Stimulated activated CD4-positive, alpha-beta T cell treated with anti-CD3 and anti-CD28 coated beads, Interleukin-12 subunit alpha, Interleukin-12 subunit beta, amount 100 ng/mL, for 48 hours (primary cell): ENCODE measurements at places on chromosomes 13 and 19.

GRCh38 chr19:56748378-56748777, 76.8 kb upstream of the ZNF835 start:
- DNase-seq = no peak

DNA sequence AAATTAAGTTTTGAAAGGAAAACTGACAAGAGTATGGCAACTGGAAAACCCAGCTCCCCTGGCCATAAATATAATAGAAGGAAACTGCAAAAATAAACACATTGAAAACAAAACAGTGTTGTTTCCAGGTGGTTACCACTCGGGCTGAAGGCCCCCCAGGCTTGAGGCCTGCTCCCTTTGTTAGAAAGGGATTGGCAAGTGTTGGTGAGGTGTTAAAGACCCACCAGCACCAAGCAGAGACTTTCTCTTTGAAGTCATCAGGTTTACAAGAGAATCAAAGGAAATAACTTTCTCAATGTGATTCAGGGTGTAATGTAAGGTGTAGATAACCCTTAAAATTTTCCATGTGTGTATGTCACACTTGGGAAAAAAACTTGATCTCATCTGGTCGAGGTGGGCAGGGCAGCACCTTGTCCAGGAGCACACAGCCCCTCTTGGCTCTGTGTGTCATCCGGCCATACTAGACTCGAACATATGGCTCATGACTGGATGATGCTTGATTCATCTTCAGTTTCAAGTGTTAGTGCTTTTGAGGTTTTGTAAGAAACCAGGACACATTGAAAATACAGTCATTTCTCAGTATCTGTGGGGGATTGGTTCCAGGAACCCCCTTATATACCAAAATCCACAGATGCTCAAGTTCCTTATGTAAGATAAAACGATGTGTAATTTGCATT, 7.8 kb downstream of the ACTN4 start:
- no peak for DNase-seq

- DNase-seq = no peak
These were observed 460.0 kb downstream of the RFC3 start for GRCh38 chr13:34277936-34278335.

DNA sequence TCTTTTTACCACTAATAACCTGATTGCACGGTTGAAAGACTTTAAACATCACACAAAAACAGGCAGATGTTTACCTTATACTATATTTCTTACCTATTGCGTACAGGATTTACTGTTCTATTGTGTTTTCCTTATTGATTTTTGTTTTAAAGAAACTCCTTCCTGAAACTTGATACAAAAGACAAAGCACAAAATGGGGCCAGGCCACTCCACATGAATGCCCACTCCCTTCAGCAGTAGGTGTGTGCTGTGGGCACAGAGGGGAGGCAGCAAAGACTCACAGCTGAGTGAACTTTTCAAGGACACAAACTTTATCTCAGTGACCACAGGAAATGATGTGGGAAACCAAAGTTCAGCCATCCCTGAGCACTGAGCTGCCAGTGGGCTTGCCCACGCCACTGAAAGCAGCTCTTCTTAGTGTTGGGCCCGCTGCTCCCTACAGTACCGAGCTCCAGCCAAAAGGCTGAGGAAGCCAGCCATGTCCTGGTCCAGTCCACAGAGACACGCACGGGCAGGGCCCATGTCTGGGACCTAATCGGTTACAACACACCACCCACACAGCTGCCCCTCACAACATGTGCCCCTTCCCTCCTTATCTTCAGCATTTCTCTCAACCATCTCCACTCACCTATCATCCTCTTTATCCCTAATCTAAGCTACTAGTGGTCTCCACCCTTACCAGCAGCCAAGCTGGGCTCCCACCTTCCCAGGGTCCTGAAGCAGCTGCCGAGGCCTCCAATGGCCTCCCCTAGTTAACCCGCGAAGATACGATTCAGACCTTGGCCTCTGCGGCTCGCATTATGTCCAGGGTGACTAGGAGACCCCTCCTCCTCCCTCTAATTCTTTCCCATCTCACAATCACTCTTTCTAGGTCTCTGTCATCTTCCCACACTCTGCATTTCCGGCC, 39.5 kb downstream of the ATP7B start:
- DNase-seq = no peak

DNA sequence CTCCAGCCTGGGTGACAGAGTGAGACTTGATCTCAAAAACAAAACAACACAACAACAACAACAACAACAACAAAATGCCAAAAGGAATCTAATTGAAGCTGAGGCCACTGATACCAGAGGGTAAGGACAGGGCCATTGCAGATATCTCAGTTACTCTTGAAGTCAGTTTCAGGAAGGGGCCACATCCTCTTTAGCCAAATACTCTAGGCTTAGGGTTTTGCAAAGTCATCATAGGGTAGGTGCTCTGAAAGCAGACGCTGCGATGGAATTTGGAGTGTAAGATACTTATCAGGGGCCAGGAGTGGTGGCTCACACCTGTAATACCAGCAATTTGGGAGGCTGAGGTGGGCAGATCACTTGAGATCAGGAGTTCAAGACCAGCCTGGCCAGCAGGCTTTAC, 46.6 kb upstream of the UBAC2 start:
- DNase-seq = no peak

DNA sequence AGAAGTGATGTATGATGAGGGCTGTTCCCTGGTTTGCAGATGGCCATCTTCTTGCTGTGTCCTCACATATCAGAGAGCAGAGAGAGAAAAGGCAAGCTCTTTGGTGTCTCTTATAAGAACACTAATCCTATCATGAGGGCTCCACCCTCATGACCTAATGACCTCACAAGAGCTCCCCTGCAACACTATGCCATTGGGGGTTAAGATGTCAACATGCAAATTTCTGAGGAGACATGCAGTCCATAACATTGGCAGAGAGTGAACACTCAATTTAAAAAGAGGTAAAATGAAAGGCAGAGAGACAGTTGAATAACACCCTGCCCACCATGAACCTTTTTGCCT, 10.9 kb downstream of the FAM187B start:
- DNase-seq = no peak

DNA sequence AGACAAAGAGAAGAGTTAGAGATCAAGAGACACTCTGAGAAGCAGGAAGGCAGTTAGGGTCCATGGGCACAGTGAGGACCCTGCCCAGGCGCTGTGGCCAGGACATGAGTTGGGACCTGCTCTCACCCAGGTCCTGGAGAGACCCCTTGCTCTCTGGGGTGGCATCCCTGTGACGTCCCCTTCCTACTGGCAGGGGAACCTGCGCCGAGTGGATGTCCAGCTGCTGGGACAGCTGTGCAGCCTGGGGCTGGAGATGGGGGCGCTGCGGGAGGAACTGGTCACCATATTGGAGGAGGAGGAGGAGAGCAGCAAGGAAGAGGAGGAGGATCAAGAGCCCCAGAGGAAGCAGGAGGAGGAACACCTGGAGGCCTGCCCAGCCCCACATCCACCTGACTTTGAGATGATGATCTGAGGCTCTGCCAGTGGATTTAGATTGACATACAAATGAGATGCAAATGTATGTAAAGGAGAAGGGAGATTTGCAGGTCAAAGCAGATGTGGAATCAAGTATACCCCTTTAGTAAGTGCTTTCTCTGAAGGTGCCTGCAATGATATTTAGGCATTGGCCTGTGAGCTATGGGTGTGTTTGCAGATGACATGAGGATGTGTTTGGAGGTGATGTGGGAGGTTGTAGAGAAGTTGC, 978 bp downstream of the ERICH4 start:
- DNase-seq = no peak

GRCh38 chr19:4979211-4979807, 10.4 kb downstream of the KDM4B start:
- DNase-seq = no peak

- DNase-seq = no peak
These were observed 11.6 kb upstream of the ZNF835 start for GRCh38 chr19:56683116-56683515.

DNA sequence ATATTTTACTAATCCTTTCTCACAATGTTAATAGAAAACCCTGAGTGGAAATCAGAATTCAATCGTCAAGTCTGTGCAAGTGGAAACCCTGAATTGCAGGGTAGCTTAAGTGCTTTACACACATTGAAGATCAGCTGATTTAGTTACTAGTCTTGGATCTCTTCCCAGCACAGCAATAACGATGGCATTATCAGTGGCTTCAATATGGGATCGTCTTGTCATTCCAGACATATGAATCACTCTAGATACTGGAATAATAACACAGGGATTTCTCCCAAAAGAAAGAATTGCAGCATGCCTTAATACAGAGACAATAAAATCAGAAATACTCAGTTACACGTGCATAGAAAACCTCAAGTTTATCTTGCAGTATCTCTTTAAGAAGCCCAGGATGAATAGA, 12.6 kb upstream of the METTL21C start:
- no peak for DNase-seq

GRCh38 chr19:1794424-1795172, 17.5 kb downstream of the ATP8B3 start:
- DNase-seq = no peak

- no peak for DNase-seq
These were observed 14.1 kb upstream of the PRKD2 start for GRCh38 chr19:46731007-46731501.

DNA sequence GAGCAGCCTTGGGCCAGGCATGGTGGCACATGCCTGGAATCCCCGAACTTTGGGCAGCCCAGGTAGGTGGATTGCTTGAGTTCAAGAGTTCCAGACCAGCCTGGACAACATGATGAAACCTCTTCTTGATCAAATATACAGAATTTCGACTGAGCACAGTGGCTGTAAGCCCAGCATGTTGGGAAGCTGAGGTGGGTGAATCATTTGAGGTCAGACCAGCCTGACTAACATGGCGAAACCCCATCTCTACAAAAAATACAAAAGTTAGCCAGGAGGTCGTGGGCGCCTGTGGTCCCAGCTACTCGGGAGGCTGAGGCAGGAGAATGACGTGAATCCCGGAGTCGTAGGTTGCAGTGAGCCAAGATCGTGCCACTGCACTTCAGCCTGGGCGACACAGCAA, 8.0 kb upstream of the NLRP7 start:
- no peak for DNase-seq

DNA sequence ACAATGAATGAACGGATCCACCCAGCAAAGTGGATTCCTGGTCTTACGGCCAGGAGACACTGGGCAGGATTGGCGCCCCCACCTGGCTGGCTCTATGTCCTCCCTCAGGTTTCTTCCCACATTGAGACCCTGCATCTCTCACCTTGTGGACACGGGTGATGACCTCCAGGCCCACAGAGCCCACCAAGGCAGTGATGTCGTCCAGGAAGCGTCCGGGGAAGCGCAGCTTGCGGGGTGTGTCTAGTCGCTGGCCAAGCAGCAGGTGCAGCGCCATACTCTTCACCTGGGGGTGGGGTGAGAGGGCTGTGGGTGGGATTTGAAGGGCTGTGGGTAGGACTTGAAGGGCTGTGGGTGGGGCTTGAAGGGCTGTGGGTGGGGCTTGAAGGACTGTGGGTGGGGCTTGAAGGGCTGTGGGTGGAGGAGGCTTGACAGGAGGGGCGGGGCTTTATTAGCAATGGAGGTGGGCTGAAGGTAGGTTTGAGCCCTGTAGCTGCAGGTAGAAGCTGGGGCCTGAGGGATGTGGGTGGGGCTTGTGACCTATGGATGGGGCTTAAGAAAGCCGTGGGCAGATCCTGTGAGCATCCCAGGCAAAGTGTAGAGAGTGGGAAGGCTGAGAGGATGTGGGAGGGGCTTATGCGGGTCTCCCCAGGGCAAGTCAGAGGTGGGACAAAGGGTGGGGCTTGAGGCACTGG, 12.1 kb upstream of the ANGPTL8 start:
- DNase-seq = no peak

DNA sequence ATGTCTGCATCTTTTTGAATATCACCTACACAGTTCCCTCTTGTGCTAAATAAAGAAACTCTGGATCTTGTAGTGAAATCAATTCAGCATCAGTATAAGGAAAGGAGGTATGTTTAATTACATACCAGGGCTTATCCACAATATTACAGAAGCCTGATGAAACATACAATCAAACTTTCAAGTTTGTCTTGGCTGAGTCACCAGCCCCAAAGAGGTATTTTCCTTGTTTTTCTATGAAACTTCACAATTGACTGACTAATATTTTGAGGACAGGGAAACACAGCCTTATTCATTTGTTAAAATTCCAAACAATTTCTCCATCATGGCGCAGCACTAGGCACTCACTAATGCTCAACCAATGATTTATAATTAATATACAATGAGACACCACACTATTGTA, 952.4 kb downstream of the PCDH17 start:
- DNase-seq = no peak

- DNase-seq = no peak
These were observed 6.6 kb downstream of the SMG9 start for GRCh38 chr19:43748205-43748594.

DNA sequence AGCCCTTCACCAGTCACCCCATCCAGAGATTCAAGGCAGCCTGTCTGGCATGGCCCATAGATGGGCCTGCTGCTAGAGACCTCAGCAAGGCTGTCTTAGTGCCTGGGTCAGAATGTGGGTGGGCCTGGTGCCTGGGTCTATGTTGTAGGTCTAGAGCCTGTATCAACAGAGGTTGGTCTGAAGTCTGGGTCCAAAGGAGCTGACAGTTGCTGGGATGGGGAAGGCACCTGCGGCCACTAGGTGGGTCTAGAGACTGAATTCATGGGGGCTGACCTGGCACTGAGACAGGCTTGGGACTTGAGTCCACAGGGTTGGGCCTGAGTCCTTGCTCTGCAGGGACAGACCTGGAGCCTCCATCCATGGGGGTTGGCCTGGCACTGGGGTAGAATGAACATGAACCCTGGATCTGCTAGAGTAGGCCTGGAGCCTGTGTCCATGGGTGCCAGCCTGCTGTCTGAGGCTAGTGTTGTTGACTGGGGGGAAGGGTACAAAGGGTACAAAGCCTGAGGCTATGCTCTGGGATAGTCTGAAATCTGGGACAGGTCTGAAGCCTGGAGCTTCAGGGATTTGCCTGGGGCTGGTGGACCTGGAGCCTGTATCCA, 516.8 kb downstream of the OLFM4 start:
- DNase-seq = no peak

DNA sequence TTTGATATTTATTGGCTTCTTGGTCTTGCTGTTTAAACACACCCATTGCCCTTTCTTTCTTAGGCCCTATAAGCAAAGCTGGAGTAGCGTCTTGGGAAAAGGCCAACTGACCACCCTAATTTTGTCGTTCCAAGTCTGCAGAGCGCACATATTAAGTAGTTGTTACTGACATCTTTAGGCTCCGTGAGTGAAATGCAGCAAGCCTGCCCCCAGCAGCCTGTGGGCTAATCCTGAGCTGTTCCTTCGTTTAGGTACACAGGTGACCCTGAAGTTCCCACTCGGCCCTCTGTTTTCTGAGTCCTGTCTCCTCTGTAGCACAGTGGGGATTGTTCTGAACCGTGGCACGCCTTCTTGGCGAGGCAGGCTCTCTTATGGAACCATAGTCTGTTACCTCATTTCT, 170.5 kb downstream of the STK24 start:
- DNase-seq = no peak

DNA sequence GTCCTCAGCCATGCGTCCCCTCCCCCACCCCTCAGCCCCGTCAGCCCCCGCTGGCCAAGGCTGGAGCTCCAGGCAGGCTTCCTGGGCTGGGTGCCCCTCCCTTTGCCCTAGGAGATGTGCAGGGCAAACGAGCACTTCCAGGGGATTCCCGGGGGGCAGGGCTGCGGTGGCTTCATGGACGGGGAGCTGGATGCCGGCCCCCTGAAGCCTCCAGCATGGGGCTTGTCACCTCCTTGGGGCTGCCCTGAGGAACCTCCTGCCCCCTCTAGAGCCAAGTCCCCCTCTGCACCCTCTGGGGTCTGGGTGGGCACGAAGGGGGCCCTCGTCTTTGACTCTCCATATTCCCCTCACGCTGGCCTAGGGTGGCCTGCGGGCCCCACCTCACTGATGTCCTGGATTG, 25.4 kb upstream of the SLC7A10 start:
- no peak for DNase-seq

GRCh38 chr13:69654392-69654791, 453.2 kb upstream of the ATXN8OS start:
- DNase-seq = no peak
